ENCODE measurements at places on chromosomes 5 and 9. TPM values are rescaled to one million over a fixed set of nuclear protein-coding genes. Genes with fewer than 3 reads are reported as not detected.

The PCDHA3 gene
- total RNA-seq: 0.34 TPM

The SAPCD2 gene
- 13.1 TPM for total RNA-seq

The GAS1 gene
- 22.8 TPM for total RNA-seq

The GBGT1 gene
- total RNA-seq: 3.0 TPM

The FOXD4 gene
- total RNA-seq: not detected

The SV2C gene
- not detected for total RNA-seq

DNA sequence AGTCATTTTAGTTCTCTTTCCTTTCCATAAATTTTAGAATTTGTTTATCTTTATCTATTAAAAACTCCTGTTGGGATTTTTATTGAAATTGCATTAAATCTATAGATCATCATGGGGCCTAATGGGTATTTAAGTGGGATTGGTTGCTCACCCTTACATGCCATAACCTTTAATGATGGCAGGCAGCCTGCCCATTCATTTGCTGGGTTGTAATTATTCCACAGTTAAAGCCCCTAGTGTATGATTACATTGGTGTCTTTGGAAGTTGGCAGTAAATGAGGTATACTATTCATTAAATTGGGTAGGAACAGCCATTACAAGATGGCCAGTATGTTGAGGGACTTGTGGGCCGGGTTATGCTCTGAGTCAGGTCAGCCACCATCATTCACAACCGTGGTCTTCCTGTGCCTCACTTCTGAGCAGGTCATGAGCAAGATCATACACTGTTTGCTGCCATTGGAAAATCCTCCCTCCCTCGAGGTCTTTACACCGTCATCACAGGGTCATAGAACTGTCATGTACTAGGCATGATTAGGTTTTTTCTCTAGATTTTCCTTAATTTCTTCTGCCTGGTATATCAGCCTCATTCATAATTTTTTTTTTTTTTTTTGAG, 59.5 kb downstream of the CYSTM1 start:
- peaks cover 28% of the 10 kb centered on the region for H3K4me1 ChIP-seq
- no peaks in the 10 kb centered on the region for H3K27me3 ChIP-seq
- H3K27ac ChIP-seq: no peak overlapping the region

DNA sequence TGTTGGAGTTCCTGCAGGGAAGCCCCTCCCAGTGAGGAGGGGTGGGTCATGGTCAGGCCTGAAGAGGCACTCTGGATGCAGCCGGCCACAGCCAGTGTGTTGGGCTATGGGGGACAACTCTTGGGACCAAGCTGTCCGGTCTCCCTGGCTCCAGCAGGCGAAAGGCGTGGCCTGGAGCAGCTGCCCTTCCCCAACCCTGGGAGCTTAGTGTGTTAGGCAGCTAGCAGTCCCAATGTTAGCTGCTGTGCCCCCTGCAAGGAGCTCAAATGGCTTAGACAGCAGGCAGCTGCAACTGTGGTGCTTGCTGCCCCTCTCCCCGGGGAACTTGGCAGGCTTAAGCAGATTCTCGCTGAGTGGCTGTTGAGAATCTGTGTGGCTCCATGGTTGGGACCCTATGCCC, 67.5 kb upstream of the ACTBL2 start:
- H3K27me3 ChIP-seq: no peaks in the 10 kb centered on the region
- no peak overlapping the region for H3K4me3 ChIP-seq
- no peaks in the 10 kb centered on the region for H3K4me1 ChIP-seq
- no peak overlapping the region for H3K27ac ChIP-seq
- DNase-seq: no peak

GRCh38 chr9:107112707-107113243, 170.3 kb upstream of the RAD23B start:
- H3K27me3 ChIP-seq: peaks cover 3% of the 10 kb centered on the region
- H3K4me3 ChIP-seq: no peak overlapping the region
- DNase-seq: no peak
- H3K4me1 ChIP-seq: no peaks in the 10 kb centered on the region
- no peaks in the 10 kb centered on the region for H3K36me3 ChIP-seq

DNA sequence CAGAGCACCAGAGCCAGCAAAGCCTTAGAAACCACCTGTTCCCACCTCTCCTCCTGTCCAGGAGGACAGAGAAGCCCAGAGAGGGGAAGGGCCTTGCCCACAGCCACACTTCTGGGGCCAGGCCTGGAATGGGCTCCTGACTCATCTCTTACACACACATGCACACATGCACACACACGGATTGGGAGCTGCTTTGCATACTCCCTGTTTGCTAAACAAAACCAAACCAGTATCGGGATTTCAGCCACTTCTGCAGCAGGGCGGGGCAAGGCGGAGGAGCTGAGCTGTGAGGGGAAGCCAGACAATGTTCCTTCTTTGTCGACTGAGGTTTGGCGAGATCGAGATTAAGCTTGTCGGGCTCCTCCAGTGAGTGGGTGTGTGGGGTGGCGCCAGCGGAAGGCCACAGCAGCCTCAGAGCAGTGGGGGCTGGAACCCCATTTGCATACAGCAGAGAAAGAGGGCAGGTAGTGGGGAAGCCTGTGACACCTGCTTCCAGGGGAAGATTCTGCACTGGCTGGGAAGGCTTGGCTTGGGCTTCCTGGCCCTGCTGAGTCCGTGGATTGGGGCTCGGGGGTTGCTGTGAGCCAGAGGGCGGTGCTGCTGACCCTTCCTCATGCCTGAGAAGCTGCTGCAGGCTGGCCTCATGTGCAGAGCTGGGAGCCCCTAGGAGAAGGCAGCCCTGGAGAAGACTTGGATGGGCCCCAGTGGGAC, 16.1 kb downstream of the GFI1B start:
- peaks cover 23% of the 10 kb centered on the region for H3K4me1 ChIP-seq
- no peak for DNase-seq
- no peak overlapping the region for H3K4me3 ChIP-seq
- H3K36me3 ChIP-seq: no peaks in the 10 kb centered on the region
- H3K27ac ChIP-seq: peak overlapping the region; percentile 75
- H3K27me3 ChIP-seq: peaks cover 37% of the 10 kb centered on the region

- H3K27ac ChIP-seq: no peak overlapping the region
- H3K27me3 ChIP-seq: no peaks in the 10 kb centered on the region
- H3K4me3 ChIP-seq: no peak overlapping the region
These were observed 1.2 kb upstream of the REXO4 start for GRCh38 chr9:133419005-133419404.

DNA sequence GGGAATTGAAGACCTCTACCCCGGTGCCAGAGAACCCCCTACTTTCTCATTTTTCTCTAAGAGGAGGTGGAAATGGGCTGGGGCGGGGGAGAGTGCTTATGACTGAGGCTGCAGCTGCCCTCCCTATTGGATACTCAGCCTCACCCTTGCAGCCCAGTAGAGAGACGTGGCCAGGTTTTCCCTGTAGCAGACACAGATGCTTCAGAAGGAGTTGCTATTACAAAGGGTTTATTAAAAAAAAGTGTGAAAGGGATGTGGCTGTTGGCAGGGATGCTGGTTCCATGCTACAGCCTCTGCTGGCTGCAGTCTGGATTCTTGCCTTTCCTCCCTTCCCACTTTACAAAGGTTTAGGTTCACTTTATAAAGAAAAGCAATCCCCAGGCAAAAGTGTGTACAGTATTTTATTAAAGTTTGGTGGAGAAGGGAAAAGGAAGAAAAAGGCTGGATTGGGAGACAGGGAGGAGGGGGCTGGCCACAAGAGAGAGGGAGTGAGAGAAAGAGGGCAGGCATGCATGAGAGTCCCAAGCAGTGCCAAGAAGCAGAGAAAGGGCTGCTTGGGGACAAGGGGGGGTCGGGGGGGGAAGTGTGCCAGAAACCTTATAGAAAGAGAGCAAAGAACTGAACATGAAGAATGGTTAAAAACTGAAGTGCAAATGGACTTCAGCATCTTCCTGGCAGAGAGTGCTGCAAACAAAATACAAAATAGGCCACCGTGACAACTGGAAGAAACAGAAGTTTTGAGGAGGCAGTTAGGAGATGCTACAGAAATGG, 29.5 kb upstream of the NFIB start:
- peak overlapping the region; percentile 88 for H3K27ac ChIP-seq
- no peak for DNase-seq
- no peaks in the 10 kb centered on the region for H3K36me3 ChIP-seq
- H3K4me1 ChIP-seq: peaks cover 59% of the 10 kb centered on the region

DNA sequence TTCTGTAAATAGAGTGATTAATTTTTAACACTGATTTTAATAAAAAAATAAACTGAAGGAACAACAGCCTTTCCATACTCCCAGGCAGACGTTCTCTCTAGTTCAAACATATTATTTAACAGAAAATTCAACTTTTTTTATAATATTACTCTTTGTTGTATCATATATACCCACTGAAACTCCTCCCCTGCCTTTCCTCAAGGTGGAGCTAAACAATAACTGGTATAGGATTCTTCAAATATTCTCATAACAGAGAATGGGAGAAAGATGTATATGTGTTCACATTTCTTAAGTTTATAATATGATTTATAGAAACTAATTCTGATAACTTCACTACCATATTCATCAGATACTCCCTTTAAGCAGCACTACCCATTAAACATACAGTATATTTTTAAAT, 83.4 kb downstream of the CYLC2 start:
- H3K4me3 ChIP-seq: no peak overlapping the region
- H3K27ac ChIP-seq: no peak overlapping the region
- DNase-seq: no peak
- H3K4me1 ChIP-seq: no peaks in the 10 kb centered on the region
- no peaks in the 10 kb centered on the region for H3K36me3 ChIP-seq

DNA sequence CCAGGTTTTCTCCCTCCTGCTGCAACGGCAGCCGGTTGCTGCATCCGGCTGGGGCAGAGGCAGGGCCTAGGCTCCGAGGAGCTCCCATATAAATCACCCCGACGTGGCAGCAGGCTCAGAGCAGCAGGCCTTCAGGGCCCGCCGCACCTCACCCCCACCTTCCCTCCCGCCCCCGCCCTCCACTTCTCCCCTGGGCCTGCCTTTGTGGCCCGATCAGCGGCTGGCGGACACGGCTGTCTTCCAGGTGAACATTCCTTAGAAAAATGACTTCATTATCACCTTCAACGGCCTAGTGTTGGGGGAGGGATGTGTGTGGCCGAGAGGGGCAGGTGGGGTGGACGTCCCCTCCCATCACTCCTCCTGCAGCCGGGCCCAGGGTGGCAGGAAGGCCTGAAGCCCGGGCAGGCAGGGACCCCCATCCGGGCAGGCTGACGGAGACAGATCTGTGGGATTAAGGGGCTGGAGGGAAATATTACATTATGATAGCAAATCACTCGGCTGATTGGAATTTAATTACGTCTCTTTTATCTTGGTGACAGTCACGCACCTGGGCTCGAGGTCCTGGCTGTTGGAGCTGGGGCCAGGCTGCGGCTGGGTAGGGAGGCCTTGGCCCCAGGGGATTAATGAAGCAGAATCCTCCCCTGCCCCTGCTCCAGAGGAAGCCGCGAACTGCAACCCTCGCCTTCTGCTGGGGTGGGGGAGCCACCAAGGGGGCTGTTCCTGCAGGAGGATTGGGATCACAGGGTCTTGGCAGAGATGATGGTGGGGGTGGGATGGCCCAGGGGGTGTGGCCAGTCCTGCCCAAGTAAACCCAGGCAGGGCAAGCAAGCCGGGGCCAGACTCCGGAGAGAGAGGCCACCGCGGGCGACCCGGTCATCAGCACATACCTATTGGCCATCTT, 38.4 kb upstream of the RXRA start:
- H3K4me3 ChIP-seq: no peak overlapping the region
- no peak for DNase-seq
- no peak overlapping the region for H3K27ac ChIP-seq

DNA sequence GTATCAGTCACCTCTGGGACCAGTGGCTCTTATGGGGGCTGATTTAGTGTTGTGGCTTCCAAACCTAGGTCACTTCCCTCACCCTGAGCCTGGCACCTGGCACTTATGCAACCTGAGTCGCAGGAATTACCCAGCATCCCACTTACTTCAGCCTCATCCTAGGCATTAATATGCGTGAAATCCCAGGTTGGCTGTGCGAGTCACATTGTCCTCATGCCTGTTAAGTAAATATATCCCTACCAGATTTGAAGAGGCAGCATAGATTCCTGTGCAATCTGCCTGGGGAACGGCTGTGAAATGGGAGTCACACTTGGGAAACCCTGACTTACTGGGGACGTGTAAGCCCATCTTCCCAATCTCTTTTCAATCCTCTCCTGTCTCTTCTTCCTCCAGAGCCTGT, 42.7 kb upstream of the AKNA start:
- H3K36me3 ChIP-seq: no peaks in the 10 kb centered on the region

GRCh38 chr5:80246995-80247729, 8.7 kb downstream of the SERINC5 start:
- no peaks in the 10 kb centered on the region for H3K27me3 ChIP-seq
- DNase-seq: no peak
- H3K36me3 ChIP-seq: no peaks in the 10 kb centered on the region
- peaks cover 53% of the 10 kb centered on the region for H3K4me1 ChIP-seq
- H3K4me3 ChIP-seq: peak overlapping the region; percentile 10

Data from suprapubic skin (tissue), 4 donors.